Suppressor macrophage treated with lipopolysaccharide for 4 hours (primary cell): ENCODE measurements at places on chromosomes 4 and X.

- DNase-seq, result peak; percentile 5
Observed at GRCh38 chrX:87664381-87664780, 146.8 kb downstream of the KLHL4 start.

DNA sequence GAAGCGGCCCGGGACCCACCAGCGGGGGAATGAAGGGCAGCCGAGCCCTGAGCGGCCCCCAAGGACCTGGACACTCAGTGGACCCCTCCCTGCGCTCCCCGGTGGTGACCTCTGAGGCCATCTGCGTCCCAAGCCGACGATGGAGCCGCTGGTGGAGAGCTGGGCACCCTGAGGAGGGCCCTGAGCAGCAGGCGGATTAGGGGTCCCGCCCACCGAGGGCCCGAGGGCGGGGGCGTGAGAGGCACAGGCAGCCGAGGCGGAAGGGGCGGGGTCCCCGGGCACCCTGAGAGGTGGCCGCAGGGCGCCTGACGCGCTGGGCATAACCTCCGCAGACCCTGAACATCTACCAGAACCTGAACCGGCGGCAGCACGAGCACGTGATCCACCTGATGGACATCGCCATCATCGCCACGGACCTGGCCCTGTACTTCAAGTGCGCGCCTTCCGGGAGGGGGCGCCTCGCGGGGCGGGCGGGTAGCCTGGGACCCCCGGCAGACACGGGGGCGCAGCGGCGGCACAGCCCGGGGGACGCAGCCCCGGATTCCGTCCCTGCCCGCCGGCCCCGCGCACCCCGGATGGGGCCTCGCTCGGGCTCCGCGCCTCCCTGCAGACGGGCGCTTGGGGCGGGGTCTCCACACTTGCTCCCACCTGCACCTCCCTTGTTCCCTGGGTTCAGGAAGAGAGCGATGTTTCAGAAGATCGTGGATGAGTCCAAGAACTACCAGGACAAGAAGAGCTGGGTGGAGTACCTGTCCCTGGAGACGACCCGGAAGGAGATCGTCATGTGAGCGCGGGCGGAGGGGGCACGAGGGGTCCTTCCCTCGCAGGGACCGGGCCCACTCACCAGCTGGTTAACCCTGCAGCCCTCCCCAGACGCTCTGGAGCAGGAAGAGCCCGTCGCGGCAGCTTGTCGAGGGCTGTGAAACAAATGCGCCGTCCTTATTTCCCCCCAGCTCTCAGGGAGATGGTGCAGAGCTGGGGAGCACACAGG, 10.3 kb downstream of the ATP5ME start:
- DNase-seq, result peak; percentile 17

DNA sequence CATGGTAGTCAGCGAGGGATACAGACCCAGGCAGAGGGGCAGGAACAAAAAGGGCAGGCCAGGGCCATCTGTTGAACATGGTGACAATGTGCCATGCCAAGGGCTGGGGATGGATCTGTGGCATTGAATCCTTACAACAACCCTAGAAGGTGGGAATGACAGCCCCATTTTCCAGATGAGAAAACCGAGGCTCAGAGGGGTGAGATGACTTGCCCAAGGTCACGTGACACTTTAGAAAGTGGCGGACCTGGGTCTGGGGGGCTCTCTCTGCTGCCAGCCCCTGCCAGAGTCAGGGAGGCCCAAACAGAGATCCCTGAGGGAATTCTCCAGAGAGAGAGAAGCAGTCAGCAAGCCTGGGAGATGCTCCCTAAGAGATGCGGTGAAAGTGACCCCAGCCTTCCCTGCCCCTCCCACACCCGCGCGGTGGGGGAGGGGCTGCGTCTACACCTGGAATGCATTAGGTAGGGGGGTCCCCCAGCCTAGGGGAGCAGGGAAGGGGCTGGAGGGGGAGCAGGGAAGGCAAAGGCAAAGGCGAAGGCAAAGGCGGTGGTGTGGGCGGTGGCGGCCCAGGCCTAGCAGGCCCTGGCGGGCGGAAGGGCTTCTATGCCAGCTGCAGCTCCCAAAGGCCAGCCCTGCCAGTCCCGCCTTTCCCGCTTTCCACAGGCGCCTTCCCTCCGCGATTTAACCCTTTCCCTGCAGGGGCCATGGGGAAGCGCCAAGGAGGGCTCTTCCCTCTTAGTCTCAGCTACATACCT, 13.0 kb downstream of the FGD1 start:
- DNase-seq, result no peak

DNA sequence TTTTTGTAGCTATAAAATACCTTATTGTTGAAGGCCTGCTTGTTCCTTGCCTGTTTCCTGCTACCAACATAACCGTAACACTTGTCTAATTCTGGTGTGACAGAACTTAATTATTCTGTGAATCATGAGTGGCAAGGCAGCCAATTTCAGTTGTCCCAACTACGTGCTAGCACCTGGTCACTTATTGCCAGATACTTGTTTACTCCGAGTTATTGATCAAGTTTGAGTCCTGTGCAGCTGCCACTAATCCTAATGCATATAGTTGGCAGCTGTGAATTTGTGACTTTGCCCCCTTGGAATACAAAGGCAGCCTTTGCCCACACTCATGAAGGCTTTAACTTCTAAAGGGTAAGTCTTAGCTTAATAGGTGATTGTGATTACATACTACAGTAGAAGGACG, 7.8 kb upstream of the RNF128 start:
- no peak for DNase-seq

GRCh38 chr4:7334521-7335275, 100.0 kb downstream of the PSAPL1 start:
- no peak for DNase-seq

DNA sequence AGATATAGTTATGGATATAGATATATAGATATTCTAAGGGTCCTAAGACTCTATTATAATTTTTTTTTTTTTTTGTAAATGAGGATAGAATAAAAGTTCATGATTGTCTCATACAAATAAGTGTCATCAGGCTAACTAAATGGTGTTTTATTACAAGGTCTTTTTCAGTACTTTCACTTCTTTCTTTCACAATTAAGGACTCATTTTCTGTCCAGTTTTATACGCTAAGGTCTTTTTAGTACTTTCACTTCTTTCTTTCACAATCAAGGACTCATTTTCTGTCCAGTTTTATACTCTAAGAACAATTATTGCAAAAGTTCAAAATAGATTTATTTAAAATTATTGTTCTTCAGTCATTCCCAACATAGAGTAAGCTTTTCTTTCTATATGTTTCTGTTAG, 32.7 kb downstream of the RUFY3 start:
- DNase-seq, result peak; percentile 76

- no peak for DNase-seq
Observed at GRCh38 chr4:122119739-122120138, 32.4 kb upstream of the BLTP1 start.

GRCh38 chr4:118776157-118776954, 59.6 kb downstream of the SEC24D start:
- no peak for DNase-seq

DNA sequence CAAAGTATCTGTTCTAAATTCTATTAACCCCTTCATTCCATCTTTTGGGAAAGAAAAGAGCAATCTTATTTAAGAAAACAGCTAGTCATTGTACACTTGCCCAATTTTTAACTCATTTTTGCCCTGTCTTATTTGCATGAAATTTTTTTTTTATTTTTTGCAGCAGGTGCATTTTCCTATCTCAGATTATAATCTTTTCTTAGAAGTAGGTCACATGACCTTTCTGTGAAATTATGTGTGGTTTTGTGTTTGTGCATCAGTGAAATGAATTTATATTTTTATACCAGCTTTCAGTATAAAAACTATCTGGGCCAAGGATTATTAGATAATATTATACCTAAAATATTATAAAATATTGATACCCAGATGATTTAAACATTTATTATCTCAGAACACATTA, 145.6 kb downstream of the INPP4B start:
- no peak for DNase-seq

DNA sequence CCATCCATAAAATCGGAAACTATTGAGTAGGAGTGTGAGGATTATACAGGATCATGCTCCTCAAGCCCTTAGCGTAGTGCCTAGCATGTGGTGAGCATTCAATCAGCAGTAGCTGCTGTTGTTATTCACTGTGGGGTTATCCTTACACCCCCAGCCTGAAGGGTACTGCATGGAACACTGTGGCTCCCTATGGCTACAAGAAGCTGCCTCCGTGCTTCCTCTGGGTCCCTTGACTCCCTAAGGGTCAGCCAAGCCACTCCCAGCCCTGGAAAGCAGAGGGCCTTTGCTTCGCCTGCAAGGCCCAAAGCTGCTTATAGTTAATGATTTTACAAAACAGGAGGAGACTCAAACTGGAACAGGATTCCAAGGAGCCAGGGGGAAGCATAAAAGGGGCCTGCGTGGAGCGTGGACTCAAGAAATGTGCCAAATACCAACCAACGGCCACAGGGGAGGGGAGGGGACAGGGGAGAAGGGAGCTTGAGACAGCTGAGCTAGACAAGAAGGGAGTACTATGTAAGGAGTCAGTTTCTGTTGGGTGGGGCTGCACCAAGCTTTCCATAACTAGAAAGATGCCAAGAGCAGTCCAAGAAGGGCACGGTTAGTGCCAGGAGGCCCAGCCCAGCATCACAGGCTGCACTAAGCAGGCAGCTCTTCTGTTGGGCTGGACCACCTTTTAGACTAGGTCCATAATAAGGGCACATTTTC, 15.9 kb downstream of the SEPTIN6 start:
- no peak for DNase-seq

DNA sequence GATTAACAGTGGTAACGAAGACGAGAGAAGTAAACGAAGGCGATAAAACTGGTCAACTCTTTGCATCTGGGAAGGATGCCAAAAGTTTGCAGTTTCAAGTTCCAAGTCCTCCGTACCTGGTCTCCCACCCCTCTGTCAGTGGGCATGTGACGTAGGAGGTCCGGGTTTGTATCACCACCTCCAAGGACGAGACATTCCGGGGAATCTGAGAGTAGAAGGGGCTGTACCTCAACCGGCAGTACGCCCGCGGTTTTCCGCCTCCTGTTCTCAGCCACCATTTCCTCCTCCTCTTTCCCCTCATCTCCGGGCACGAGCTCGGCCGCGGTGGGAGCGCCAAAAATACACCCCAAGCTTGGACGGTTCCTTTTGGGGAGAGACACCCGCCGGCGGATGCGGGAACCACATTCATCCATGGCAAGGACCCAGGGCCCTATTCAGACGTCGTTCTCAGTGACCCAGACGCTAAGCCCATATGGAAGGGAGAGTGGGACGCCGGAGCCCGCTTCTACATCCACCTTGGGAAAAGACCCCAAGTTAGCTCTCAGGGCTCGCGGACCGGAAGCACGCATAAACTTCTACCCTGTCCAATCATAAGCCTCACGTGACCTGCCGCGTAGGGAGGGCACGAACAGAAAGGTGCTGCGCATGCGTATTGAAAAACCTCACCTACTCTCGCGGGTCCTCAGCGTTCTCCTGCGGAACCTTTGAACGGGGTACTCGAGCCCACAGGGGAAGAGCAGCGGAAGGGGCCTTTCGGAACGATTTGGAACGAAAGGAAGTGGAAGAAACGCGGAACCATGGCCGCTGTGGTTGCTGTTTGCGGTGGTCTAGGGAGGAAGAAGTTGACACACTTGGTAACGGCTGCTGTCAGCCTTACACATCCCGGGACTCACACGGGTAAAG, at the start of the genes HELQ and MRPS18C:
HELQ (minus strand) TSS at position 543 of the 903 bp plus-strand sequence; CDS start at position 413, 130 bp downstream.
MRPS18C (plus strand) TSS at position 778 of the 903 bp plus-strand sequence; CDS start at position 798, 20 bp downstream.
- peak; percentile 99 for DNase-seq

GRCh38 chr4:16513876-16514275, 287.6 kb upstream of the TAPT1 start:
- DNase-seq, result no peak

DNA sequence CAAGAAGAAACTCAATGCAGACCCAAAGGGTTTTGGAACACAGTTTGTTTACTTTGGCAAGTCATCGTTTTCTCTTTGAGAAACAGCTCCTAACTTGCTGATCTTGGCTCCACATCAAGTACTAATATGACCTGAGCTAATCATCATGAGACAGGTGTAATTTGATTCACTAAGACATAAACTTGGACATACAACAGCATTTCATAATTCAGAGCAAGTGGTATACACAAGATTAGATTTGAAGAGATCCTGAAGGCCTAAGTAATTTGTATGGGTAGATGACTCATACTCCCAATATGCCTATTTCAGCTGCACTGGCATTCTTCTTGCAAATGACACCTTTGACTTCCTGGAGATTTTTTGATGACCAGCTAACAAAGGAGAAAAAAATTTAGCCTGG, 1521.7 kb downstream of the RPA4 start:
- DNase-seq, result no peak

- DNase-seq, result no peak
Observed at GRCh38 chr4:56696056-56696455, 15.0 kb upstream of the HOPX start.

- peak; percentile 92 for DNase-seq
Observed at GRCh38 chr4:168480931-168481611, 779 bp upstream of the DDX60L start.

- DNase-seq, result no peak
Observed at GRCh38 chr4:41976775-41977516, 4.6 kb upstream of the DCAF4L1 start.

GRCh38 chrX:16743604-16744325, 24.4 kb downstream of the SYAP1 start:
- DNase-seq, result no peak

DNA sequence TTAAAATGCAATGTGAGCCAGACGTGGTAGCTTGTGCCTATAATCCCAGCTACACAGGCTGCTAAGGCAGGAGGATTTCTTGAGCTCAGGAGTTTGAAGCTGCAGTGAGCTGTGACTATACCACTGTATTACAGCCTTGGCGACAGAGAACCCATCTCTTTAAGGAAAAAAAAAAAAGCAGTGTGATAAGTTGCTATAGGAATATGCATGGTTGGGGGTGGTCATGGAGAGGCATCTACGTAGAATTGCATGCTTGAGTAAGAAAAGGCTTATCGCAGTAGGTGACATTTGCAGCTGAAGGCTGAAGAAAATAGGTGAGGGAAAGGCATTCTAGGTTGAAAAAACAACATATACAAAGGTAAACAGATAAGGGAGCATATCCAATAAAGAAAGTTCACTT, 4.1 kb downstream of the DIAPH2 start:
- DNase-seq, result no peak

DNA sequence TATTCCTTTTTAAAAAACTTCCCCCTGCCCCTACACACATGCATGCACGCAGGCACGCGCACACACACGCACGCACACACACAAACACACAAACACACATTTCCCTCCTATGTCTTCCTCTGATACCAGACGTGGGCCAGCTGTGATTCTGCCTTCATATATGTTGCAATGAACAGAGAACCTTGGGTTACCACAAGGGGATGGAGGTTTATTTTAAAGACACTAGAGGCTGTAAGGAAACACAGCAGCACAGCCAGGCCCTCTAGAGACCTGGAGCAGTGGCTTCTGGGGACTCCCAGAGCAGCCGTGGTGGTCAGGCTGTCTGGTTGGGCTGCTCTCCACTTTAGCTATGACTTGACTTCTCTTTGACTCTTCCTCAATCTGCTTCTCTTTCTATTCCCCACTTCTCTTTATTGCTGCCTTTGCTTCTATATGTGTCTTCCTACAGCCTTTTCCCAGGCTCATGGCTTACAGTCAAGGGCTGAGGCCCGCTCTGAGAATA, 3.2 kb upstream of the TLR10 start:
- peak; percentile 94 for DNase-seq

DNA sequence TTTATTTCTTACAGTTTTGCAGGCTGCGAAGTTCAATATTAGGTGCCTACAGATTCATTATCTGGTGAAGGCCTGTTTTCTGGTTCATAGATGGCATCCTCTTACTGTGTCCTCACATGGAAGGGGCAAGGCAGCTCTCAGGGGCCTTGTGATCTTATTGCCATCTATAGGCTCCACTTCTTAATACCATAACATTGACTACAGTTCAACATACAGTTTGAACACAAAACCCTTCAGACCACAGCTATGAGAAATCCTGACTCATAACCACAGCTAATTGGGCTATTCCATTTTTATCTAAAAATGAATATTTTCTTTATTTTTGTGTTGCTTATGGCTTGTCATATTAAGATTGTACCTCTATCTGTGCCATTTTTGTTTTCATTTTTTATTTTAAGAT, 72.3 kb downstream of the STAG2 start:
- no peak for DNase-seq
